Stimulated activated naive CD8-positive, alpha-beta T cell treated with anti-CD3 and anti-CD28 coated beads, Interleukin-15, amount 100 ng/mL, for 72 hours (primary cell): ENCODE measurements at places on chromosomes 16 and 17.

GRCh38 chr16:85767531-85767930, 16.6 kb upstream of the C16orf74 start:
- DNase-seq = no peak

GRCh38 chr16:86381491-86381890, 128.8 kb upstream of the FOXF1 start:
- DNase-seq = no peak

DNA sequence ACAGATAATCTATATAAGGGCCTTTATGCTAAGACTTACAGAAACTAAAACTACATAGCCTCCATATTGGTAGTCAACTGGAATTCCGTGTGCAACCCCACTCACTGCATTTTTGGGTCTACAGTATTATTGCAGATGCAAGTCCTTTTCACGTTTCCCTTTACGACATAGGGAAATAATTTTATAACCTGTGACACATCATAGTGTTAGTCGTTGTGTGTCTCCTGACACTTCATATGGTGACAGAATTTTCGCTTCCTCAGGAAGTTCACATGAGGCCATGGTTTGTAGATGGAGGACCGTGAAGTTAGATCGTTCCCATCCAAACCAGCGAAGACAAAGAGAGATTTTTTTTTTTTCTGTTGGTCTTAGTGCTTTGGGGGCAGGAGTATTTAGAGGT, 15.7 kb upstream of the MRC2 start:
- DNase-seq = no peak

GRCh38 chr16:66152823-66153393, 213.6 kb upstream of the CDH5 start:
- no peak for DNase-seq

DNA sequence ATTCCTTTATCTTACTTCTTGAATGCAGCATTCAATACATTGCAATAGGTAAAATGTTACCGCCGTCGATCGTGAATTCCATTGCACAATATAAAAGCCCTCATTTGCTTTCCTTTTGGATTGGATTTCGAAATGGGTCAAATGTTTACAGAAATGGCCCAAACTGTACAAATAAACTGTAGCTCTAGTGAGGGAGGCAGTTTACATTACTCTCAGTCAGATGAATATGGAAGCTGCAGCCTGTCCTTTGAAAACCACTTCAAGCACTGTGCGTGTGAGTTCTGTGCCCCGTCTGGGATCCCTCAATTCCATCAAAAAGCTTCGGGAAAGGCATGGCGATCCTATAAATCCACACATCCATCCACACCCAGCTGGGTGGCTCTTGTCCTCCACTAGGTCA, 258.6 kb upstream of the FOXF1 start:
- DNase-seq = no peak
